ENCODE measurements at places on chromosomes 5 and 9.

- peak; percentile 75 for DNase-seq
Observed at GRCh38 chr5:15615859-15616258, 115.9 kb downstream of the FBXL7 start.

DNA sequence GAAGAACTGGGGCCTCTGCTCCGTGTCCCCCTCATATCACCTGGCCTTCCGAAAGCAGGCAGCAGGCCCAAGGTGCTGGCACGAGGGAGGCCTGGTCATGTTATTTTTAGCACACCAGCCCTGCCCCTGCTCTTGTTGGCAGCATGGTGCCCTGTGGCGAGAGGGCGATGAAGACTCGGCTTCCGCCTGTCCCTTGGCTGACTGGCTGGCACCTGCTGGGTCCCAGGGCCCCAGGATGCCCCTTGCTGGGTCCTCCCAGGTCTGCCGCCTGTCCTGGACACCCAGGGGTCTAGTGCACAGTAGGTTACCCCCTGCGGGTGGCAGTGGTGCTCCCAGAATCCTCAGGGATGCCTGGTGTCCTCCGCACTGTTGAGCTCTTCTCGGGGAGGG, 77.0 kb downstream of the RXRA start:
- DNase-seq = no peak

DNA sequence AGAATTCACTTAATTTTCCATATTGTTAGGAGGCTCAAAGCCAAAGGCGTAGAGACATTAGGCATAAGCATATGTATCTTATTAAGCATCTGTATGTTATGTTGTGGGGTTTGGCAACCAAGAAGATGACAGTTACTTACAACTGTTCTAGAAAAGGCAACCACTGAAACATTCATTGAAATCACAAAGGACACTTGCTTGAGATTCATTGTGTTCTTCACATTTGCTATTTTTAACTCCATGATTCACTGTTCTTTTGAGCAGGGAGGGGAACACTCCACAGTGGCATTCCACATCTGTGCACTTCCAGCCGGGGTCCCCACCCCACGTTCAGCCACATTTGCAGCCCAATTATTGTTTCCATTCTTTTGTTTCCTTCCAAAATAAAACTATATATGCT, 107.1 kb downstream of the PALM2AKAP2 start:
- DNase-seq = peak; percentile 87

- DNase-seq = no peak
Observed at GRCh38 chr9:96391021-96391765, 7.7 kb upstream of the SLC35D2 start.

GRCh38 chr9:135990468-135991429, 29.6 kb upstream of the UBAC1 start:
- peak; percentile 78 for DNase-seq

DNA sequence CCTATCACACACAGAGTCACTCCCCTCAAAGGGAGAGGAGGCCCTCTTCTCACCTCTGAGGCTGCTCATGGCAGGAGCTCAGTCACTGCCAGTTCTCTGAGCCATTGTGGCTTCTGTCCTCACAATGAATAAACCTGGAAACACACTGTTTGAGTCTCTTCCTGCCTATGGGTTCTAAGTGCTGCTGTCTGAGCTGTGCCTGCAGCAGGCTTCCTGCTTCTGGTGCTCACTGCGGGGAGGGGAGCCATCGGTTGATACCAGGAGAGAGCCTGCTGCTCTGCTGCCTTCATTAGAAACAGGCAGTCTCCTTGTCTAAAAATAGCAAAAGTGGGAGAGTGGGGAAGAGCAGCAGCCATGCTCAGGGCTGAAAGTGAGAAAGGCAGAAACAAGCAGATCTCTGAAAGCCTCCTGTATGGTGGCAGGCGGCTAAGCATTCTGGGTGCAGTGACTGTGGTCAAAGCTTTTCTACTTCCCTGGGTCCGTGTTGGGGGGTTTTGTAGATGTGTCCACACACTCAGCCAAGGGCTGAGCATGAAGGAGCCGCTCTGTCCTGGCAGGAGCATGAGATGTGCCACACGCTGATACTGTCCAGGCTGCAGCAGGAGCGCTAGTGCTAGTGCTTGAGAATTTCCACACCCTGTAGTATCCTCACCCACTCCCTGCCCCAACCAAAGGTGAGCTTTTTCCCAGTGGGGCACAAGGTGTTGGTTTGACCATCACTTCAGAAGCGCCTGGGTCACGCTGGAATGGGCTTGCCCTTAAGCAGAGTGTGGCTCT, 34.2 kb downstream of the PRKACG start:
- DNase-seq = no peak

- DNase-seq = no peak
Observed at GRCh38 chr9:108709997-108710396, 145.8 kb downstream of the ACTL7B start.

DNA sequence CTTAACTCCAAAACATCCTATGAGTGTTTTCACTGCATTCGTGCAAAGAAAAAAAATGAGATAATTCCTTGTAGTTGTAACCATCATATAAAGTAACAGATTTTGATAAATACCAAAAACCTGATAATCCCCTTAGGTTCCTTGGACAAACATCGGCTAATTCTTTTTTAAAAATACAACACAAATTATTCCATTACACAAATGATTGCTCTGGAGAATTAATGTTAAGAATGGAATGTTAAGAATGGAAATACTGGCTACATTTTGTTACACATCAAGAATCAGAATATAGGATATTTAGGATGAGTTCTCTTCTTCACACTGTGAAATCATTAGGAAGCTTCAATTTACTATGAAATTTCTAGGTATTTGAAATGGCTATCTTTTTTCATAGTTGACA, 139.4 kb downstream of the LPAR1 start:
- DNase-seq = no peak

DNA sequence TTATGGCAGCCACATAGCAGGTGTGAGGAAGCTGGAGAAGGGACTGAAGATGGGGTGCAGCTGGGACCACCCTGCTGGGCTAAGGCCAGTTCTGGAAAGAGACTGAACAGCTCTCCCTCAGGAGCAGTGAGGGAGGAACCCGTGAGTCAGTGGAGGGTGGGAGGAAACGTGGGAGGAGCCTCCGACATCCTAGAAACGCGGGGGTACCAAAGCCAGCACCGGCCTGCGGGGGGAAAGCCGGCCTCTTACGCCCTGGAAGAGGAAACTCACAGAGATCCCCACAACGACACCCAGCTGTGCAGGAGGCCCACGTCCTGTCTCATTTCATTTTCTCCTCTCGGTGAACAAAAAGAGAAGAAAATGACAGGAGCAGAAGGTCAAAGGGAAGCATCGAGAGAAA, 185.8 kb upstream of the IRX4 start:
- DNase-seq = no peak

DNA sequence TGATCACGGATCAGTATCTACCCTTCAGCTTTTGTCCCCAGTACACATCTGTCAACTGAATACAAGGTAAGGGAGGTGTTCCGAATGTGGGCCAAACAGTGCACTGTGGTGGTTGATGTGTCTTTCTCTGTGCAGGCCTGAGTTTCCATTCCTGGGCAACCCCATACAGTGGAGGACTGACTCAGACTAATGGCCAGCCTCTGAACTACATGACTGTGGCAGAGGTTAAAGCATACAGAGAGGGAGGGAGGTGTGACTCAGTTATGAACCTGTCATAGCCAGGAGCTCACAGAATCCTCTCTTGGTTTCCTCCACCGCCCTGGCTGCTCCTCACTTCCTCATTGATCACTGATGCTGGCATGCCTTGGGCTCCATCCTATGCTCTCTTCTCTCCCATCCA, 136.4 kb upstream of the TAS2R1 start:
- peak; percentile 38 for DNase-seq

DNA sequence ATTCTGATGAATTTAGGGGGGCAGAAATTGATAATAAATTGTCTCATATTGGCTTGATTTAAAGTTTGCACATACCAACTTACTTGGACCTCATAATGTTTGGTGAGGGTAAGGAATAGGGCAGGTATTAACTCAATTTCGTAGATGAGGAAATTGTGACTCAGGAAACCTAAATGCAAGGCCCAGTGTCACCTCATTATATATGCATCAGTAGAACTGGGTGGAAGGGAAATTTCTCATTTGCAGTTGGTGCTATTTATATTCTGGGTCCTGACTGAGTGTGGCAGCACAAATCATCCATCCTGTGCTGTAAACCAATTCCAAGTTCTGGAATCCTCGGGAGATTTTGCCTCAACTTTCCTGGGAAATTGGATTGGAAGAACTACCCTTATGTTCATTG, 103.0 kb downstream of the SPATA31D1 start:
- no peak for DNase-seq

- peak; percentile 21 for DNase-seq
Observed at GRCh38 chr9:124045076-124045829, 33.7 kb downstream of the LHX2 start.

DNA sequence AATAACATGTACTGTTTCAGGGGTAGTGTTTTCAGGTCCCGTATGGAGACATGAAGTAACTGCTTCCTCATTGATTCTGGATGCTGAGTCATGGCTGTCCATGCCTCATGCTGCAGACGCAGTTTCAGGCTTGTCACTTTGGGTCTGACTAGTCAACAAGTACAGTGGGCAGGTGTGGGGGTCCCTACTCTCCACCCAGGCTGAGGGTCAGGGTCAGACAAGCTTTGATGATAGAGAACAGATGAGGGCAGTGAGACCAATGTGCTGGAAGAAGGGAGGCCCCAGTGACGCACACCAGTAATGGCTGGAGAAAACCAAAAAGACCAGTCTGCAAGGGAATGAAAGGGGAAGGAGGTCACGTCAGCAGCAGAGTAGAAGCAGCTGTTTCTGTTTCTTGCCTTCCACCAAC, 80.0 kb upstream of the NFIL3 start:
- DNase-seq = no peak

GRCh38 chr9:121564504-121565260, 65.0 kb upstream of the GGTA1 start:
- no peak for DNase-seq

- no peak for DNase-seq
Observed at GRCh38 chr5:31824869-31825517, 186.1 kb downstream of the PDZD2 start.

DNA sequence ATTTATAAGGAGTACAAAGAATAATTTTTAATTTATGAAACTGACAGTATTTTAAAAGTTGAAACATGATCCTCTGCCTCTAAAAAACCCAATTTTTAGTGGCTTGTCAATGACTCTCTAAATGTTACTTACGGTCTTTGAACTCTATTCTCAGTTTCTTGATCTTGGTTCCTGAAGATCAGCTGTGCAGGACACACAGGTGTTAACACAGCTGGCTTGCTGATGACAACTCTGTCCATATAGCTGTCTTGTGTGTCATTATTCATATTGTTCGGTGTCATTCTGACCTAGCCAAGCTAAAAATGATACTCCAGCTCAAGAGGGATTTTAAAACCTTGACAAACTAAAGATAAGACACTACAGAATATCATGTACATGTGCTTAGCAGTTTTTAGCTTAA, 314.5 kb downstream of the CCDC171 start:
- no peak for DNase-seq

DNA sequence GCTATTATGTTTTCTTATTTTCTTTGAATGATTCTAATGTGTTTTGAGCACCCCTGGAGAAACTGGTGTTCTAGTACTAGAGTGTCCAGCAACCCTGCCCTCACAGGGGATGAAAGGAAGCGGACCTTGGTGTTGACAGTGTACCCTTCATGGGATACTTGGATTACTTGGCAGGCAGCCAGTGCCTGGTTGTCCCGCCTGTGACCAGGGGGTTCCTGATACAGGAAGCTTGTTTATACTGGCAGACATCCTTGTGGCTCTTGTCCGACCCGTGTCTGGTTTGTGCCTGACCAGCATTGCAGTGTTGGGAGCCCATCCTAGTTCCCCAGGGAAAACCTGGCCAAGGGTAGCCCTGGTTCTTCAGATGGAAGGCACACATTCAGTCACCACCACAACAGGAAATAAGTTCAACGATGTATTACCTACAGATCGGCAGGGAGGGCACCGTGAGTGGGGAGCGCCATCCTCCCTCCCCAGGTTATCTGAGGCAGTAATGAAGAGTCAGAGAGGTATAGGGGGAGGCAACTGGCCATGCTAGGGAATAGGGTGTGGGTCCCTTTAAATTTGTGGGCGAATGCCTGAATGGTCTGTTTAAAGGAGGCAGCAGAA, 47.3 kb downstream of the CACNA1B start:
- no peak for DNase-seq

DNA sequence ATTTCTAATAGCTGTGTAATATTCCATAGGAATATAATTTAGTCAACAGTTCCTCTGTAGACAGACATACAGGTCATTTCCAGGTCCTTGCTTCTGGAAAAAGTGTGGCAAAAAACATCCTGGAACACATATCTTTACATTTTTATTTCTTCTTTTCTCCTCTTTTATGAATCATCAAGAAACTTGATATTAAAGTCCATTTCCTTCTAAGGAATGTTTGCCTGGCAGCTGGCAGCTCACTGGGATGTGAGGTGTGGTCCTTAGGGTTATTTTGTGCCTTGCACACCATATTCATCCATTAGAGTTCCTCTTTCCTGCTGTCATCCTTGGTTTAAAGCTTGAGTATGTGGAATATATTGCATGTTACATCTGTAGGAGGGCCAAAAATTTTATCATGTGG, 122.0 kb downstream of the GALNT10 start:
- peak; percentile 42 for DNase-seq

- no peak for DNase-seq
Observed at GRCh38 chr9:23659346-23660006, 166.6 kb downstream of the ELAVL2 start.

- DNase-seq = no peak
Observed at GRCh38 chr9:92483627-92484545, 1.6 kb upstream of the ASPN start.

DNA sequence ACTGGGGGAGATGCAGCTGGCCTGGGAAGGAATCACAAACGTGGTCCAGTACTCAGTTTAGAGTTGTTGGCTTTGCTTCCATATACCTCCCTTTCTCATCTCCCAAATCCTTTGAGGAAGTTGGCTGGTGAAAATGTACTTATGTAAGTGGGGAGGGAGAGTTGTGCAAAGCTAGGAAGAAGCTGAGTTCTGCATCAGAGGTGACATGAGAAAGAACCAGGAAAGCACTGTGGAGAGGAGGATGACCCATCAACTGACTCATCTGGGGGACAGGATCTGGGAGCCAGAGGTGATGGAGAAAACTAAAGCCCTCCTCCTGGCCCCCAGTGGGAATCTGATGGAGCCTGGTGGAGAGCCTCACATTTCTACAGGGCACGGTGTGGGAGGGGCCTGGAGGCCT, 16.2 kb downstream of the KCNMB1 start:
- no peak for DNase-seq

DNA sequence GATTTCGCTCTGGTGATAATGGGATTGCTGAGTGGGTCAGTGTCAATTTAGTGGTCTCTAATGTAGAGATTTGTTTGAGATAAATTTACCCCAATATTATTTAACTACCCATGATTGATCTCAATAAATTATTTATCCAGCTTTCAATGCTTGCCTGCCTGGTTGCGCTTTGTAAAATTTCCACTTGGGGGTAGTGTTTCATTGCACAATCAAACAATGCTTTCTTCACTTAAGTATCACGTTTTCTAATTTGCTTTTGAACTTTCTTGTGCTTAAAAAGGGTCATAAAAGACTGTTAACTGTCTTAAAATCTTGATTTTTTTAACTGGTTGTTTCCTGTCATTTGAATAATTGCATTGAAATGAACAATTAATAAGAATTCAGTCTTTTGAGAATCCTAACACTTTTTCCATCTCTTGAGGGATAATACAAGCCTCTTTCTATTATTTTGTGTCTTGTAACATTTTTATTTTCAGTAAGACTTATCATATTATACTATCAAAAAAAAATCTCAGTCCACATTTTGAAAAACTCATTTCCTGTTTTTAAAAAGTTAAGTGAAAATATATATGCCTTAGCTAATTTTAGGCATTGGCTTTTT, 18.7 kb downstream of the HSD17B4 start:
- DNase-seq = peak; percentile 38
